ENCODE measurements at places on chromosomes 2 and 18.

DNA sequence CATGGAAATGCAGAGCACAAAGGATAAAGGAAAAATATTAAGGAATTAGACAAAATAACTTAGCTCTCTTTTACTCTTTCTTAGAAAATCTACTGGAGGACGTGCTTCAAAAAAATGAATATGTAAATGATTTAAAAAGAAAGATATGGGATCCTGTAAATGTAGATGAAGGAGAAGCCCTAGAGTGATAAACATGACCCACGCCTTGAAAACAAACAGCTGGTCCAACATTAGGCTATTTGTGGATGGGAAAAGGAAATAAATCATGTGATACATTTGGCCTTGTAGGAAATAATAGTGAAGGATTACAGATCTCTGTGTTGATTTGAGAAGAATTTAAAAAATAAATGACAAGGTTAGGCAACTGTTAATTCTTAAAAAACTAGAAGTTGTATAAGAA, 492.1 kb upstream of the SLC39A10 start:
- no peak for DNase-seq

DNA sequence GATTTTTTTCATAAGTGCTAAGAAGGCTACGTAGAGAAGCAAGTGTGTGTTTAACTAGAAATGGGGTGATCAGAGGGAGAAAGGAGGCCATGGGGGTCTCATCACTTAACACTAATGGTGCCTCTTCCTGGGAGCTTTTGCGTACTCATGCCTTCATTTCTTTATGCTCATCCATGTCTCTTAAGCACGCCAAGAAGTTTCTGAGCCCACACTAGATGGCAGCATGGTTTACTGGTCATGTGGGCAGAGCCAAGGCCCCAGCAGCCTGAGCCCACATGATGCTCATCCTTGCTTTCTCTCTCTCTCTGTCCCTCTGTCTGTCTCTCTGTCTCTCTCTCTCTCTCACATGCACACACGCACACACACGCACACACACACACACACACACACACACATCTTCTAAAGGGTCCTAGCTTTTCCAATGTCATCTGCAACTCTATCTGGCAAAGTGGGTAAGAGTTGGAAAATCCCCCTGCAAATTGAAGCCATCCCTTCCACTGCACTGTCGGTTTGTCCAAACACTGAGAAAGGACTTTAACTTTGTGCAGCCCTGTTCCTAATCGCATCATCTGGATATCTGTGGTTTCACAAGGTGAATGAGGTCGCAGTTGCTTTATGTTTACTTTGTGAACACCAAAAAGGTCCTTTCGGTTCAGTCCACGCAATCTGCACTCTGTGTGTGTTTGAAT, 137.1 kb upstream of the CCDC68 start:
- DNase-seq, result no peak

DNA sequence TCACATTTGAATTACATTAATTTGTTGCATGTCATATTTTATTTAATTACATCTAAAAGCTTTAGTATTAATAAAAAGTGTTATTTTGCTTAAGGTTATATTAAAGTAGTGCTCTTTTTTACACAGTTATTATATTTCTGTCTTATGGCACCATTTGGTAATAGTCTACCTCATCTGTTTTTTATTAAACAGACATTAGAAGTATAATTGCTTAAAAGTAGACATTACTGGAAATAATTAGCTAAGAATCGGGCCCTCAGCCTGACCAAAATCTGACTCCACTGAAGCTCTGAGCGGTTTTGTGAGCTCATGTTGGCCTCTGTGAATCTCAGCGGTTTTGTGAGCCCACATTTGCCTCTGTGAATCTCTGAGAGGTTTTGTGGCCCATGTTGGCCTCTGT, 102.5 kb upstream of the SNTG2 start:
- DNase-seq, result no peak

GRCh38 chr2:48397846-48398245, 132.1 kb upstream of the STON1 start:
- DNase-seq, result peak; percentile 74

- DNase-seq, result no peak
Observed at GRCh38 chr2:120258196-120258595, 5.5 kb downstream of the RALB start.

DNA sequence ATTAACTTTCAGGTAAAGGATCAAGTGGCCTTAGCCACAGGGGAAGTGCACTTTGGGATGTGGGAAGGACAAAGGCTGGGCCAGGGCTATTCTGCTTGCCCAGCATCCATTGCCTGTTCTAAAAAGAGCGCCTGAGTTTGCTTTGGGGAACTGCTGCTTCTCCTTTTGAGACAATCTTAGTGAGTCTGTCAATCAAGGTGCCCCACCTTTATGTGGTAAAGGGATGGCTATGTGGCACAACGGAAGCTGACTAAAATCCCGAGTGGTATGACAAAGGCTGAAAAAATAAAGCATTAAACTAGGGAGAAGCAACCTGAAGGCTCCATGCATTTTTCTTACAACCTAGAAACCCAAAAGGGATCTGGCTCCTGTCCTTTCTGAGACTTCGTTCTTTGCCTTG, 540.5 kb downstream of the SLC4A3 start:
- no peak for DNase-seq

- DNase-seq, result no peak
Observed at GRCh38 chr18:74996055-74996454, 212.9 kb downstream of the PTGR3 start.

DNA sequence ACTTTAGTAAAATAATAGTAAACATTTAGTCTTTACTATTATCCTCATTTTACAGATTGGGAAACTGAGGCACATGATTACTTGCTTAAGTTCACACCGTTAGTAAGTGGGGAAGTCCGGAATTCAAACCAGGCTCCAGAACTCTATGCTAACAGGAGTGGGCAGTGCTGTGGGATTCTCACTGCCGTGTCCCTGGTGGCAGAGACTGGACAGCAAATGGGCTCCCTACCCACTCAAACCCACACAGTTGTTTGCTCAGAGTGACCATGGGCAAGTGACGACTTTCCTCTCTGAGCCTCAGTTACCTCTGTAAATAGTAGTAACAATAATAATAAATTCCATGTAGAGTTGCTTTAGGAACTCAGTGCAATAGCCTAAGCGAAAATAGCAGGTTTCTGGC, 24.0 kb downstream of the MAIP1 start:
- no peak for DNase-seq

- DNase-seq, result no peak
Observed at GRCh38 chr18:29879763-29880162, 1162.8 kb downstream of the DSC3 start.

DNA sequence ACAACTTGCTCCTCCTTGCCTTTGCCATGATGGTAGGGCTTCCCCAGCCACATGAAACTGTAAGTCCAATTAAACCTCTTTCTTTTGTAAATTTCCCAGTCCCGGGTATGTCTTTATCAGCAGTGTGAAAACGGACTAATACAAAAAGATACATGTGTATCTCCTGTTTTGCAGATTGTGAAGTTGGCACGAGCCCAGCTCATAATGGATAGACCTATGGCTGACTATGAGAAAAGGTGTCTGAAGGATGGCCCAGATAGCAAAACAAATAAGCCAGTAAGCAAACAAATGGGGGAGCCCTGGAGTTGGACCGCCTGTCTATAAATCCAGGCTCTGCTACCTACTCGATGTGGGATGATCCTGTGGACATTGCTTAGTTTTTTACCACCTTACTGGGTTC, 15.5 kb upstream of the PRKCE start:
- no peak for DNase-seq

DNA sequence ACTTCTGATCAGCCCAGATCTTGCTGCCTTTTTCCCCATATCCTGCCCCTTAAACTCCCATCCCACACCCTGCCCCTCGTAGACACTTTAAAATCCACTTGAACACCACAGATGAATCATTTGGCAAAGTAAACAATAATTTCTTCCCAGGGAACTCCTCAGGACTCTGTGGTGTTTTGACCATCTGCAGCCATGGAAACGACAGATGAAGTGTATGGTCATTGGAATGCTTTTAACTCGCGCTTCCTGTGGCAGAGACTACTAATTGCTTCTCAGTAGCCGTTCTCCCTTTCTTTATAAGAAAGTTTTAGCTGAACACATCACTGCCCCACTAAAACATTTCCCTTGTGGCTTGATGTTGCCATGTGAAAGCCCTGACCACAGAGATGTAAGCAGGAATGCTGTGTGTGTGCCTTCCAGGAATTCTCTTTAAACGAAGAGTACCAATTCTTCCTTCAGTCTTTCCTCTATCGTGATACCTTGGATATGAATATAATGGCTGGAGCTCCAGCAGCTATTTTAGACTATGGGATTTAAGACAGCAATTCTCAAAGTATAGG, 92.7 kb upstream of the PARD3B start:
- DNase-seq, result peak; percentile 76

DNA sequence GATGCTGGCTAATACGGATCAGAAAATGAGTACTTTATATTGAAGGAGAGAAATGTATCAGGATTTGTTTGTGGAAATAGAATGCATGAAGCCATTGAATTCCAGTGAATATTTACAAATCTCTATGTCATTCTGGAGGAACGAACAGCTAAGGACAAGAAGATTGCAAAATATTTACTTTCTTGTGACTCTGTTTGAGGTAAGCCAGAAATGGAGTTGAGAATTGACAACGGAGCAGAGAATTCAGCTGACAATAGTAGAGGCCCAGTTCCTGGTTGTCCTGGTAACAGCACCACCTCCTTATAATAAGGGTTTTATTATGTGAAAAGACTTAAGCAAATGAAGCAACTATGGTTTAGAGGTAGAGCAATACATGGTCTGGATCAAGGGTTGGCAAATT, 349.2 kb downstream of the ADCYAP1 start:
- DNase-seq, result no peak

GRCh38 chr2:170974304-170974993, 45.4 kb downstream of the GORASP2 start:
- no peak for DNase-seq

DNA sequence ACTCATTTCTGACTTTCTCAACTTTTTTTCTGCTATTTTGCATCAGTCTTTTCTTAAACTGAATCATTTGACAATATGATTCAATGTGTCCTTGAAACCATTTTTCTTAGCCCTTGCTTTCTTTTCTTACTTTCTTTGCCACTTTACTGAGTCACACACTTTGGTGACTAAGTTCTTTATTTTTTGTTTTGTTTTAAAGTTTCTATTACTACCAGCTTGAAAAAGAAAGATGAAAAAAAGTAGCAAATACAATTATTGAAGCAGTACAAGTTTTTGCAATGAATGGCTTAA, 116.5 kb downstream of the DOCK10 start:
- no peak for DNase-seq

- no peak for DNase-seq
Observed at GRCh38 chr18:37578886-37579513, 13.4 kb upstream of the CELF4 start.

DNA sequence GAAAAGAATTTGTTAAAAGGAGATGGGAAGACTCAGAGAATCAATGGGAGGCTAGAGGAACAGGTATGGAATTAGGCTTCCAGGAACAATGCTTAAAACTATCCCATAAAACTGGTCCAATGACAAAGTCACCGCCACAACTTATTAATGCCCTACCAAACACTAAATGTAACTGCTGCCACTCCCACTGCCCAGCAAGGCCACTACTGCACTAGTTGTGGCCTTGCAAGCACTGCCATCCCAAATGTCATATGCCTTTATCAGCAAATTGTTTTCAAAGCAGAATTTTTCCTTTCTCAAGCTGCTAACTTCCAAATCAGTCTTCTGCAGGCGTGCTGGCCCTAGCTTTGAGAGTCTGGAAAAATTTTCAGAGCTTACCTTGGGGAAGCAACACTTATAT, 14.5 kb upstream of the C2orf69 start:
- no peak for DNase-seq

DNA sequence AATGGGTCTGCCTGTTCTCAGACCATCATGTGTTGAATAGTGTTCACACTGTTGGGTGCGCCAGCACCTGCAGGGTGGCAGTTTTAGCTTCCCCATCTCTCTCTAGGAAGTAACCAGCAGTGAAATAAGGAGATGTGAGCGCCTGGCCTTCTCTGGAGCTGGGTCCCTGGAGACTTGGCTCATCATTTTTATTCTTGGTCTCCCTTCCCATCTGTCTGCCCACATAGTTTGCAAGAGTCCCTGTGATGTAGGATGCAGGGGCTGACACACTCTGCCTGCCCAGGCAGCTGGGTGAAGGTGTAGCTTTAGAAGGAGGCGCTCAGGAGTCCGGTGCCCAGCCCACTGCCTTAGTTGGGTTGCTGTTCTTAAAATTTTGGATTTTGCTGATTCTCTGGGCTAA, 172.2 kb downstream of the LDLRAD4 start:
- no peak for DNase-seq

DNA sequence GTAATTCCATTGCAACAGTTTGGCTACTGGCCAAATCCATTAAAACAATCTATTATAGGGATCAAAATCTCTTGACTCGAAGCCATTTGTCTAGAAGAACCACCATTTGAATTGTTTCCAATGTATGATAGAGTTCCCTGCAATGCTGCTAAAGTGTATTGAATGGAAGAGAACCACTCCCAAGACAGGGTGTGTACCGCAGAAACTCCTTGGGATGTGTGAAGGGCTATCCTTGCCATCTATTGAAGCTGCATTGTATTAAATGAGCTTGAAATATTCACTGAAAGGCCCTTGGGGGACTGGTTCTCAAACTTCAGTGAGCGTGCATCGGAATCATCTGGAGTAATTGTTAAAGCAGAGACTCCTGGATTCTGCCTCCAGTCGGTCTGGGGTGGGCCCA, 260.4 kb upstream of the MEIS1 start:
- DNase-seq, result no peak

DNA sequence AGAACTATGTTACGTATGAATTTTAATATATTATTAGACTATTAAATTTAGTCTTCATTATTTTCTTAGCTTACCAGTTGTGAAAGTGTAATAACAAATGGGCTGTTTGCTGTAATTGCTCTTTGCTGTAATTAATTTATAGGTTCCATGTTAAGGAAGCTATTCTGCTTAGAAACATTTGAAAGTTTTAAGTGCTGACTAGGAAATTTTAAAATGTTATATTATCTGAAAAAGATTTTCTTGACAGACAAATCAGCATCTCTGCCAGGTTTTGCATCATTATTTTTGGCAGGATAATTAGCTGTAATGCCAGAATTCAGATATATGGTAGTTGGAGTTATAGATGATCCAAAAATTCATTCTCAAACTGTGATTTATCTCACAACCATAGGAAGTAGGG, 42.2 kb downstream of the OTX1 start:
- DNase-seq, result no peak

- DNase-seq, result no peak
Observed at GRCh38 chr2:14422426-14422825, 210.1 kb upstream of the LRATD1 start.

DNA sequence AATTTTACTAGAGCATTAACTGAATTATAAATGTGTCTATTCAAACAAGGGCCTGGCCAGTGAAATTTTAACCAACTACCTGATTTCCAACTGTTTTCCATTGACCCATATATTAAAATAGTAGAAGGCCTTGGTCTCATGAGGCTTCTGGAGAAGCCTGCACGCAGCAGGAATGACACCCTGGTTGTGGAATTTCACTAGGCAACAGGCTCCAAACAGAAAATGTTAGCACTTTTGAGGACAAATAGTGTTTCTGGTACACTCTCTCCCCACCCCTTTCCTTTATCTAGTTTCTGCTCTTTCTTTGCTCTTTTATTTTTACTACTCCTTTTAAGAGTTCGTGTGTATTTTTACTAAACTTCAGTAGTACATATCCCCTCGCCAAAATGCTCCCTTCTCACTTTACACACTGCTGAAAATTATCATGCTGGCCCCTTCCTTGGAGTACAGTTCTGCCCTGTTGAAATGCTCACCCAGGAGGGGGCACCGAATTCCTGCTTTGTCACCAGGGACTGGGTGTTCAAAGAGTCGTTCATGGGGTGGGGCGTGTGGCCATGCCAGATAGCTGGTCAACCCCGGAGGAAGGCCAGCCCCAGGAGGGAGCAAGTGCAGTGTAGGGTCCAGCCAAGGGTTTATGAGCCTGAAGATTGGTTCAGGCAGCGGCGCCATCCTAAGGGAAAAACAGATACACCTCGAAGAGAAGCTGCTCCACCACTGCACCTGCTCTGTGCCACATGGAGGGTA, 22.1 kb upstream of the COL6A3 start:
- DNase-seq, result no peak

Data from NCI-H1417 treated with DMSO at 0.1 percent for 48 hours (cell line).